ENCODE measurements at places on chromosomes 16 and 17.
A peak's percentile ranks its signal among the peaks of the same experiment; 100 is the strongest.

DNA sequence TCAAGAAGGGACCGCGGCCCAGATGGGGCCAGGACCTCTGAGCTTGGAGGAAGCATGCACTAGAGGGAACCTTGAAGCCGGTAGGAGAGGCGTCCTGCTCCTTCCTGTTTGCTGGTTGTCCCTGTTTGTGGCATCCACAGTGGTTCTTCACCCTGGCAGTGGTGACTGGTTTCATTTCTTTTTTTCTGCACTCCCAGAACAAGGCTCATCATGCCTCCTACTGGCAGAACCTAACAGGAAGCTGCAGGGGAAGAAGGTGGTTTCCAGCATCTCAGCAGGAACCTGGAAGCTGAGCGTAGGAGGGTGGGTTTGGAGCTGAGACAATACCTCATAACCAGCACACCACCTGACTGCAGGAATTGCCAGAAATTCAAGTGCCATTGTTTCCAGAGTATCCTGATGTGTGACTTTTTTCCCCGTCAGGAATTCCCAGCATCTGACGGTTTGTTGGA is 5.8 kb downstream of the TMEM231 start:
- DNase-seq = no peak

GRCh38 chr17:81513753-81514488 is 1.3 kb upstream of the ACTG1 start:
- DNase-seq = peak; percentile 45

DNA sequence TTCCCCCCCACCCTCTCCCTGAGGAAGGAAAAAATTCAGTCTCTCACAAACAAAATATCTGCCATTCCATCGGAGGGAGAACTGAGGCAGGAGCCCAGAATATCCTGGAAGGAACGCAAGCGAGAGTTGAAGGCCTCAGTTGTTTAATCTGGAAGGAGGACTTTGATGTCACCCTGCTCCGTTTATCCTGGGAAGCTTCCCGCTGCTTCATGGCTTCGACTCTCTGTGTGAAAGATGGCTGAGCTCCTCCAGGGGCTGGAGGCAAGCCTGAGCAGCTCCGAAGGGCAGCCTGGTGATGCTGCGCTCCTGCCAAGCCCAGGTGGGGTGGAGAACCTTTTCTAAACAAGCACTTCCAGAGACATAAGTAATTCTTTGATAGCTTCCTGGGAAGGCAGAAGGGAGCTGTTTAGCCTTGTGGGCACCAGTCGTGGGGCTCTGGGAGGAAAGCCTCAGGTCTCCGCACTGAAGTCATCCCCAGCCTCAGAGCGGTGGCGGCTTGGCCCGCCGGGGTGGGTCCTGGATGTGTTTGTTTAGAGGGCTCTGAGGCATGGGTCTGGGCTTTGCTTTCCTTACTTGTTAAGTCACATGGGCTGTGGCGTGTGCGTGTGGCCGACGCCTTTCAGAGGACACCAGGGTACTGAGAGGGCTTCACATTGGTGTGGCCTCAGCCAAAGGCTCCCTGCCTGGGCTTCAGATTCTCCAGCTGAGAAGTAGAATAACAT is 7.9 kb downstream of the NKD1 start:
- no peak for DNase-seq

- DNase-seq = no peak
Observed at GRCh38 chr17:56136301-56136700, 17.0 kb upstream of the ANKFN1 start.

GRCh38 chr16:65062736-65063583 is 58.9 kb downstream of the CDH11 start:
- no peak for DNase-seq

GRCh38 chr17:27873746-27874145 is 19.4 kb downstream of the LYRM9 start:
- DNase-seq = peak; percentile 13

GRCh38 chr17:77613627-77614026 is 344.9 kb upstream of the TNRC6C start:
- no peak for DNase-seq

DNA sequence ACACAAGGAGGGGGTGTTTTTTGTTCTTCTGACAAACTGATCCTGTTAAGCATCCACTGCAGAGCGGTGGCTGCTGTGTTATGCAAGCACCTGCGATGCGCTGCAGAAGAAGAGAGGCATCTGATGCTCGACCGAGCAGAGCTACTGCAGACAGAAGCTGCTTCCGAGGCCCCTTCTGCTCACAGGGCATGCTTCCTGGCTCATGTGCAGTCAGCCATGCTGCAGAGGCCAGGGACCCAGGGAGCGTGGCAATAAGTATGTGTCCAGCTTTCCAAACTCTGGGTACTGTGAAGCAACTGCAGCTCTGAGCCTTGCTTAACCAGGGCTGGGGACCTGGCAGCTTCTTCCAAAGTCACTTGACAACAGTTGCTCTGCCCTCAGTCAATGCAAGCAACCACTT is 448.6 kb upstream of the RBFOX1 start:
- DNase-seq = no peak

GRCh38 chr17:10614536-10615155 is 42.5 kb downstream of the MYH3 start:
- DNase-seq = peak; percentile 61

GRCh38 chr17:82984751-82985427 is 94.5 kb upstream of the METRNL start:
- DNase-seq = no peak

DNA sequence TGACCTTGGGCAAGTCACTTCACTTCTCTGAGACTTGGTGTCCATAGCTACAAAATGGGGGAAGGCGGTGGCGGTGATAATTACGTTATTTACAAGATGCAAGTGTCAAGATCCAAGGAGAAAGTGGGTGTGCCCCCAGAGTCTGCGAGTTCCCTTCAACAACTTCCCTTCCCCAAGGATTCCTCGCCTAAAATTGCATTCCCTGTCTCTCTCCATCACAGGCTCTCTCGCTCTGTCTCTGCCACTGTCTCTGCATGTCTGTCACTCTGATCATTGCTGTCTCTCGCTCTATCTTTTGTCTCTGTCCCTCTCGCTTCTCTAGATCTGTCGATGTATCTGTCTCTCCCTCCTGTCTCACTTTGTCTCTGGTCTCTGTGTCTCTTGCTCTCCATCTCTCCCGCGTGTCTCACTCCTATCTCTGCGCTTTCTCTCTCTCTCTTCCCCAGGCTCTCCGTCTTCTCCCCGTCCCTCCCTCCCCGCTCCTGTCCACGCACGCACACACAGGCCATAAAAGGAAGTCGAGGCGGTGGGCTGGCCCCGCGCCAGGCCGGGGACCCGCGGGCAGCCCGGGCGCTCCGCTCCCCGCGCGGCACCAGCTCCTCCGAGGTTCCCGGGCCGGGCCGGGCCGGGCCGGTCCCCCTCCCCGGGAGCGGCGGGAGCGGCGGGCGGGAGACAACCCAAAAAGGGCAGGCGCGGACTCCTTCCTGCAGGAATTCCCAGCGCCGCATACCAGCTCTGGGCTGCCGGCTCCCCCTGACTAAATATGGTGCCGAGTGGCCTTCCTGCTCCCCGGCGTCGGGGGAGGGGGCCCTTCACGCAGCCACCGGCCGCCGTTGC is 1.1 kb upstream of the MYH11 start:
- no peak for DNase-seq

DNA sequence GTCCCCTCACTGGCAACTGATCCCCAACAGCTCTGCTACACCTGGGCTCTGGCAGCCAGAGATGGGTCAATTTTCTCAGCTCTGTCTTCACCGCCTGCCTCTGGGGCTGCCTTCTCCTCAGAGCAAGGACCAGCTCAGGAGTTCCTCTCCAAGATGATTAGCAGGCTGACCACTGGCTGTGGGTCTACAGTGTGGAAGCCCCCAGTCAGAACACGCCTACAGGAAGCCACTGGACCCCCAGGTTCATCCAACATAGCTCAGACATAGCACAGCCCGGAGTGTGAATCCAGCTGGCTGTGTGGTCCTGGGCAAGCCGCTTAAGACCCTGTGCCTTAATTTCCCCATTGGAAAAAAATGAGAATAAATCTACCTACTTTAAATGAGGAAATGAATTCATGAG is 4.9 kb downstream of the DOK4 start:
- no peak for DNase-seq

DNA sequence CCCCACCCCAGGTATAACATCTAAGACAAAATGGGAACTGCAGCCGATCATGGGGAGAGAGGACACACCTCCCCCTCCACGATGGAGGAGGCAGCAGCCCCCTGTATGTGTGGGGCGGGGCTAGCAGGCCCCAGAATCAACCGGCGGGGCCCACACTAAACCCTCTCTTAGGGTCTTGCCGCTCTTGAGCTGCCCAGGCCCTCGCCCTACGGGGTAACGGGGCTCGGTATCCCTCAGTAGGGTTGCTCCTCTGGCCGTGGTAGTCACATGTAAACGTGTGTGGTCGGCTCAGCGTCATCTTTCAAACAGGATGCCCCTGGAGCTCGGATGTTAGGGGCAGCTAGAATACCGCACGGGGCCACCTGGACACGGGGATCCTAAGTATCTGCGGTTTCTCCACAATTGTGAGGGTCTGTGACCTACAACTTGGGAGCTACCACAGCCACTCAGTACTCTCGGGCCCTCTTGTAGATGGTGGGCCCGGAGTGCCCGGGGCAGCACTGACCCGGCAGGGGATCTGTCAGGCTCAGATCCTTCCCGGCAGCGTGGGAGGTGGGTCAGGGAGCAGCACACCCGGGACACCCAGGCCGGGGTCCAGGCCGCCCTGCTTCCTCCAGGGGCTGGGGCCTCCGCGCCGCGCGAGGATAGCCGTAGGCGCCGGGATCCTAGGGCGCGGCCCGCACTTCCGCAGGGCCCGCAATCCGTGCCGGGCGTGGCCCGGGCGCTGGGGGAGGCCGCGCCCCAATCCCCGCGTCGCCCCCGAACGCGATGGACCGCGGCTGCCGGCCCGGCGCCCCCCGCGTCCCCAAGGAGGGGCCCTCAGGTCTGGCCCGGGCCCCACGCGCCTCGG is 781 bp downstream of the ARHGDIA start:
- DNase-seq = no peak

GRCh38 chr17:74566132-74566753 is 1.1 kb downstream of the CD300H start:
- peak; percentile 31 for DNase-seq

DNA sequence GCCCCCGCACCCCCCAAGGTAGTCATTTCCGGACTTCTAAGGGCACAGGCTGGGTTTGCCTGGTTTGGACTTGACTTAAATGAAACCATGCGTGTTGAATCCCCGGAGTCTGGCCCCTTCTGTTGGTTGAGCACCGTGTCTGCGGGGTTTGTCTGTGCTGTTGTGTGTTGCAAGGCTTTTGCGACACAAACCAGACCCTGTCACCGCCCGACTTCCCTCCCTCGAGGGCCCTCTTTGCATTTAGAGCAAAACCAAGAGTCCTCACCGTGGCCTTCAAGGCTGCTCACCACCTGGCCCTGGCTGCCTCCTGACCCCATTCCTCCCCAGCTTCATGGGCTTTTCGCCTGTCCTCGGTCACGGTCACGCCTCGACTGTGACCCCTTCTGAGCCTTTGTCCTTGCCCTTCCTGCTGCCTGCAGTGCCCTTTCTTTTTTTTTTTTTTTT is 7.4 kb downstream of the CRISPLD2 start:
- no peak for DNase-seq

DNA sequence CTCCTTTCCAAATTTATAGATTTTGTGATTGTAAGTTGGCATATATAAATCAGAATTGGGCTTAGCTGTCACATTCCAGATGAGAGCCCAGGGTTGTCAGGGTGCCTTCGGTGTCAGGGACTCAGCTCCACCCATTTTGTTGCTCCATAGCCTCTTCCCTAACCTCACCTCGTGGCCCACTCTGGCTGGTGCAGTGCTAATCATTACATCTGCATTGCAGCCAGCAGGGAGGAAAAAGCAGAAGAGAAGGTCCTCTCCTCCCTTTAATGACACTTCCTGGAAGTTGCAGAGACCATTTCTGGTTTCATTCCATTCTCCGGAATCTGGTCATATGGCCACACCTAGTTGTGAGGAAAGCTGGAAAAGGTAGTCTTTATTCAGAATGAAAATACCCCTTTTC is 113.3 kb downstream of the CCT6B start:
- no peak for DNase-seq

DNA sequence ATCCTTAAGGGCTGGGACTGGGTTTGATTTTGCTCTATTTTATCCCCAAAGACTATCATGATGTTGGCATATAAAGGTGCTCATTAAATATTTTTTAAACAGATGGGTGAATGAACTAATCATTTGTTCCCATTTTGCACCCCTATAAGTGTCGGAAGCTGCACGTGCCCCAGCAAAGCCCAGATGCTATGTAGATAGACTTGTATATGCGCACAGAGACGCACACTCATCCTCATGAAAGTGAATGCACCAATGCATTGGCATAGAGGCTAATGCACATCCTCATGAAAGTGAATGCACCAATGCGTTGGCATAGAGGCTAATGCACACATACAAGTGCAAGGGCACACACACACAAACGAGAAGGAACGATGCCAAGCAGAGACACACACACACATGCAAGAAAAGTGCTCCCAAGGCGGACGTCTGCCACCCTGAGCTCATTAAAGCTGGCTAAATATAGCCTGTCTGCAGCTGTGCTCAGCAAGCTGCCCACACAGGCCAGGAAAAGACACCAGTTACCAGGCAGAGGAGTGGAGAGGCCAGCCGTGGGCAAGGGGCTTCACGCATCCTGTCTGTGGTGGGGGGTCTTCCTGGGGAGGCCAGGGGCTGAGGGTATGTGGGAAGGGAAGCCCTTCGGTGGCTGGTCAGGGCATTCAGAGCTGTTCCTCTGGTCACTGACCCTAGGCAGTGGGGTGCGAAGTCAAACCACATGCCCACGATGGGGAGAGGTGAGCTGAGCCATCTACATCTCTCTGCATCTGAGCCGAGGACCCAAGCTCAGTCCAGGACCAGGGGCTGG is 52.6 kb downstream of the PIMREG start:
- DNase-seq = no peak

DNA sequence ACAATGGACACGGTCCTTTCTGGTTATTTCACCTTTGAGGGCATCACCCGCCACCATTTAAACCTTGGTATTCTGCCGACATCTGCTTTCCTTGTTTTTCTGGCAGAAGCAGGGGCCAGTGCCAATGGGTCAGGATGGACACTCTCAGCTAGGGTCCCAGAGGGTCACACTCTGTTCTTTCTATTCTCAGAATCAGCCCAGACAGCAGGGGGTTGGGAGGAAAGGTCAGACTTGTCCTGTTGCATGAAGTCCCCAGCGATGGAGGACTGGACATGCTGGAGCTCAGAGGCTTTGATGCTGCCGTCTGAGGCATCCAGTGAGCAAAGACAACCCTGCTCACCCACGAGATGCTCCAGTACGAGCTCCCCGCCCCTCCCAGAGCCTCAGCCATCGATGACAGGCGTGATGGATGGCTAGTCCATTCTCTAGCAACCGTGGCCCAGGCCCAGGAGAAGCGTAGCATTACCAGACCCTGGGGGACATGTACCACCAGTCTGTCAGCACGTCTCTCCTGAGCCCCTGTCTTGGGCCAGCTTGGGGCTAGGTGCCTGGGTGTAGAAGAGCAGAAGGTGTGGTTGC is 62.0 kb downstream of the FOXL1 start:
- DNase-seq = no peak

DNA sequence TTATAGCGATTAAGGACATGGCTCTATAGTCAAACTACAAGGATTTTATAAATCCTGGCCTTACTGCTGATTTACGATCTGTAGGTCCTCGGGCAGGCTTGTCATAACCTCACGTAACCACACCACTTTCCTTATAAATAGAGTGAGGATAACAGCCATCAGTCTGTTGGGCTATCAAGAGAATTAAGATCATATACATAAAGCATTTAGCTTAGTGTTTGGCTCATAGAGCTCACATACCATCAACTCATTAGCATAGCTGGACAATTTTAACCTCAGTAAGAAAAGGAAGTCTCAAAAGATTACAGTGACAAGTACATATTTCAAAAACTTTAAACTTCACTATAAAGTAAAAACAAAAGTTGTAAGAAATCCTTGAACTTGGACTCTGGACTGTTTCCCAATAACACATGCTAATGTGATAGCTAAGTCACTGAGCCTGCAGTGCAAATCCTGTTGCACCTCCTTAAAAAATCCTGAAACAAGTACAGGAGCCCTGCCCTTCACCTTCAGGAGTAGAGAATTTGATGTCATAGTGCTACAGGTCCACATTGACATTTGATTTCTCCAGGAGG is 20.8 kb upstream of the CLEC3A start:
- no peak for DNase-seq

Measured in RWPE1 (cell line).